Caki2 (cell line): ENCODE measurements at places on chromosomes 7 and 10.

DNA sequence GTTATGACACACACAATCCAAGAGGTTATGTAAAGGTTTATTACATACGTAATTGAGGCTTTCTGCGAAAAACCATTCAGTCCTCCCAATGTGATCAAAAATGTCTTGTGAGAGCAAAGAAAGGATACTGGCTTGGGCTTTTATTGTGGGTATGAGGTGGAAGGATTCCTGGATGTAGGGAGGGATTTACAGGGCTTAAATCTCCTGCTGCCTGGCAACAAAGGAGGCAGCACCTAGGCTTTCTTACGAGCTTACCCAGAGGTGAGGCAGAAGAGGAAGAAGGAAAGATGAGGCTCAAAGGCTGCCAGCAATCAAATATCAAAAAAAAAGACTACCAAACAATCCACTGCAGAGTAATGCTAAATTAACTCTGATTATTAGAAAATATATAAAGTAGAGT, 1149.5 kb upstream of the POT1 start:
- DNase-seq: no peak

DNA sequence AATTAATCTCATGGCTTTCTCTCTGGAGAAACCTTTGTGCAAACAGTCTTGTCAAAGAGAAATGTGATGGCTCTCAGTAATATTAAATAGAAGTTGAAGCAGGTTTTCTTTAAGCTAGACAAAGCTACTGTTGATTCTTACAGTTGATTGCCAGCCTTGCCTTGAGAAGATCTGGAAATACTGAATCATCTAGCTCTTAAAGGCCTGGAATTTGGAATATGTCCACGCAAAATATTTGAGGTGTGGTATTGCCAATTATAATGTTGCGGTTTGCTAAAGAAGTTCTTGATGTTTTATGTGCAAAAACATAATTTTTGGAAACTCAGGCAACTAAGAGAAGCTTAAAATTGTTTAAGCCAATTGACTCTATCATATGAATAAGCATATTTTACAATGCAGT, 371.9 kb downstream of the PHF14 start:
- no peak for DNase-seq

DNA sequence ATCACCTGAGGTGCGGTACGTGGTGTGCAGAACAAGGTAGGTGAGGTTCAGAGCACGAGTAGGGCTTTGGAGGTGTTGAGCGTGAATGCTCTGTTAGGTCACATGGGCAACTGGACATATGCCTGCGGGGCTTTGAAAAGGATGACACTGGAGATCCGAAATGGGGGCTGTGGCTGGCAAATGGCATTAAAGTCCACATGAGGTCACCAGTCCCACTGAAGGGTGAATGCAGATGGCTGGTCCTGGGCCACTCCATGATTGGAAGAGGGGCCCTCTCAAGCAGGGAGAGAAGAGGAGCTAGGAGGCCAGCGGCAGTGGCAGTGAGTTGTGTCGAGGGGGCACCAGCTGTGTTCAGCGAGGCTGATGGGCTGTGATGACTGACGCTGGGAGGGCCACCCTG, 254.9 kb upstream of the SHH start:
- DNase-seq: no peak

- no peak for DNase-seq
Measured at GRCh38 chr7:28155019-28155660, 25.5 kb downstream of the JAZF1 start.

DNA sequence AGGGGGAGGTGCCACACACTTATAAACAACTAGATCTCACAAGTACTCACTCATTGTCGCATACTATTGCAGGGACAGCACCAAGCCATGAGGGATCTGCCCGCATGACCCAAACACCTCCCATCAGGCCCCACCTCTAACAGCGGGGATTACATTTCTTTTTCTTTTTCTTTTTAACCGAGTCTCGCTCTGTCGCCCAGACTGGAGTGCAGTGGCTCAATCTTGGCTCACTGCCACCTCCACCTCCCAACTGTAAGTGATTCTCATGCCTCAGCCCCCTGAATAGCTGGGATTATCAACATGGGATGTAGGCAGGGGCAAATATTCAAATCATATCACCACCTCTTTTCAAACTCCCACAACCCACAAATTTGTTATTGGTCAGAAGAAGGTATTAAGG, 76.7 kb downstream of the SKAP2 start:
- peak; percentile 49 for DNase-seq

GRCh38 chr7:77619314-77619713, 76.9 kb upstream of the RSBN1L start:
- no peak for DNase-seq

DNA sequence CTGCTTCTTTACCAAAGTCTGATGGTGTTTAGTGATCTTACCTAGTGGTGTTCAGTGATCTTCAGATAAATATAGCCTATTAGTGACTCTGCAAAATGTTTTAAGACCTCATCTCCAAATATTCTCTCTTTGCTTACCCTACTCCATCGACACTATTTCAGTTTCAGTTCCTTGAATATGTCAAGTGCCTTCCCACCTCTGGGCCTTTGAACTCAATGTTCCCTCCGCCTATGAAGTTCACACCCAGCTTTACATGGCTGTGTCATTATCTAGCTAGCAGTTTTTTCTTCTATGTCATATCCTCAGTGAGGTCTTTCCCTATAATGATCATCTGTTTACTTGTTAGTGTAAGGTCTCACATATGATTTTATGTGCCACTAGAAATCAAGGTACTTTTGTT, 322.6 kb downstream of the DGKB start:
- no peak for DNase-seq

- DNase-seq: no peak
Measured at GRCh38 chr7:110507369-110507768, 583.6 kb upstream of the LRRN3 start.

GRCh38 chr10:35585903-35586535, 19.1 kb upstream of the GJD4 start:
- DNase-seq: no peak

- peak; percentile 83 for DNase-seq
Measured at GRCh38 chr10:33193057-33193700, 141.3 kb downstream of the NRP1 start.

GRCh38 chr10:113686028-113686427, 6.3 kb downstream of the CASP7 start:
- no peak for DNase-seq

GRCh38 chr10:49311555-49312236, 12.7 kb downstream of the C10orf71 start:
- no peak for DNase-seq

GRCh38 chr10:53570221-53570620, 797.6 kb upstream of the MBL2 start:
- DNase-seq: no peak

DNA sequence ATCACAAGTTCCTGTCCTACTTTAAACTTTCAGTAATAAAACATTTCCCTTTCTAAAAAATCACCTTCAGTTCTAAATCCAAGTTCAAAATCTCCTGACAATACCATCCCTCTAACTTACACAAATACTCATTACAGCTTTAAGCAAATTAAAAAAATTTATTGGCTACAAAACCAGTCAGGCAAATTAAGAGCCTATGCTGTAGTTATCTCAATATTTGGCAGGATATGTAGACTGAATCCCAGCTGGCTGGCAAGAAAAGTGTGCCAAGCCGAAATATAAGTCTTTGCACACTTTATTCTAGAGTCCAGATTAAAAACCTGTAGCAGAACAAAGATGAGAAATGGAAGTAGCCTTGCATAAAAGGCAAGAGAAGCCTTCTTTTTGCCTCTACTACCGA, 9.5 kb downstream of the WAPL start:
- no peak for DNase-seq

GRCh38 chr7:155660758-155661093, 16.3 kb downstream of the RBM33 start:
- DNase-seq: no peak

DNA sequence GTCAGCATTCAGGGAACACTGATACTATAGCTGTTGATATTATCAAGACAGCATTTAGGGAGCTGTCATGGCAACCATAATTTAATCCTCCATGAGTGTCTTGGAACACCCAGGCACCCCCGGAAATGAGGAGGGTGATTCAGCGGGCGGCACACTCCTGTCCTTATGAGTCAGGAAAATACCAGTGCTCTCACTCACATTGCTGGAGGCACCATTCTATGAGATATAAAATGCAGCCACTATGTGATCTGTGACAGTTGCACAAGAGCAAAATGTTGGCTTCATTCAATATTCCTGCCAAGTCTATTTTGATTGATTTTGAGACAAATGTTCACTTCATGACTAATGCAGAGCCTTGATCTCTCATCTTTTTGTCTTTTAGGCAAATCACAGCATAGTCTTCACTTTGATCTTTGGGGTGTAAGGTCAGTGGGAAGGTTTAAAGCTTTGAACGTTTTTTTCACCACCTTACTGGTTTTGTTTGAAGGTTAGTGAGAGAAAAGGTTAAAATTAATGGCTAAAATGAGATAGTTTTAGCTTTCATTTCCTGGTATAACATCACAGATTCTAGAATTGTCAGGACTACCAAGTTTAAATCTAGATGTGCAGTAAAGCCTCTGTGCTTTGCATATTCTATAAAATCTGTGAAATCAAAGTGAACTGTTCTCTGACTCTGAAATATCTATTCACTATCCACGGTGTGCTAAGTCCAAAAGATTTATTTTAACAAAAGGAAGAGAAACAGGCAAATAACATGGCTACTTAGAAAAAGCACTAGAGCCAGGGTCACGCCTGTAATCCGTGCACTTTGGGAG, 12.4 kb upstream of the ARHGAP12 start:
- peak; percentile 91 for DNase-seq
